GM23248 (cell line): ENCODE measurements at places on chromosomes 1 and 21.

DNA sequence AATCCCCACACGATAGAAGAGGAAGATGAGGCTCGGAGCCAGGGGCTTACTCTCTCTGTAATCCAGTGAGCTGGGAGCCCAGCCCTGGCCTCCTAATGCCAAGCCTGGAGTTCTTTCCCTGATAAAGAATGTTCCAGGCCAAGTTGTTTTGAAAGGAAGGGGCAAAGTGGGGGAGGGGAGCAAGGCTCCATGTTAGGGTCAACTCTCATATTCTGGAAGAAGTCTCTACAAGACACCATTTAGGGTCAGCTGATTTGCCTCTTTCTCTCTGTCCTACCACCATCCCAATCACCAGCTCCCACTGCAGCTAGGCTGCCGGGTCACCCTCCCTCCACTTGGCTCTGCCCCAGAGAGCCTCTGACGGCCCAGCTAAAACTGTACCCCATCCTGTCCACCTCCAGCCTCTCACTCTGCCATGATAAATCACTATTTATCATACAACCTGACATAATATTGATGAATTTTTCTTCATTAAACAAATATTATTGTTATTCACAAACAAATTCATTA lies 95.0 kb downstream of the GLIS1 start:
- no peak for DNase-seq

GRCh38 chr1:87683196-87683956 lies 354.7 kb downstream of the LMO4 start:
- no peak for DNase-seq

- peak; percentile 46 for DNase-seq
These were observed 1.5 kb downstream of the IVNS1ABP start for GRCh38 chr1:185315445-185316071.

GRCh38 chr1:160550572-160551034 lies 27.5 kb upstream of the SLAMF6 start:
- no peak for DNase-seq

DNA sequence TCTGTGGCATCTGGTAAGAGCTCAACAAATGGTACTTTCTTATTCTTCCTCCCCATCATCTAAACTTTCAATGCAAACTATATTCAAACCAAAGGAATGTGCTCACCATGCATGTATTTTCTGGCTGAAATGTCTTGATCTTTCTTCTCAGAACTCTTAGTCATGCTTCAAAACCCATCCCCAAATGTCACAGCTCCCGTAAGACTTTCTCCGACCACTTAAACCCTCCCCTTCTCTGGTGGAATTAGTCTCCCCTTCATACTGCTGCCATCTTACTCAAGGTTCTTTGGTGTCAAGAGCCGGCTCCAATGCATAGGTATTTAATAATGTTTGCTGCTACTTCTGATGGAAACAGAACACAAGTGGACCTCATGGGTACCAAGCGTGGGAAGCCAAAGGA lies 538.1 kb downstream of the MATN1 start:
- DNase-seq = no peak

- no peak for DNase-seq
These were observed 32.3 kb downstream of the EEIG2 start for GRCh38 chr1:108592030-108592759.
